ENCODE measurements at places on chromosomes 1 and 21. TPM values are rescaled to one million over a fixed set of nuclear protein-coding genes. Genes with fewer than 3 reads are reported as not detected.

Gene OLFML2B
- total RNA-seq = 0.32 TPM

Gene C1orf185
- total RNA-seq = not detected

Gene TTC22
- not detected for total RNA-seq

Gene RIPPLY3
- total RNA-seq = 0.64 TPM

Gene CASQ1
- total RNA-seq = not detected

Gene VANGL2
- total RNA-seq = 1.0 TPM

Gene S100A7
- not detected for total RNA-seq

Gene ORC1
- 17.8 TPM for total RNA-seq

Gene KMO
- total RNA-seq = 0.90 TPM

Gene MX1
- total RNA-seq = 1.9 TPM

Gene LCE3E
- total RNA-seq = not detected

Gene CSF1
- 25.0 TPM for total RNA-seq

Gene RBP7
- 6.3 TPM for total RNA-seq

Gene NFASC
- 1.1 TPM for total RNA-seq

Gene PGBD5
- total RNA-seq = 0.63 TPM
